Activated naive CD4-positive, alpha-beta T cell treated with Interleukin-2 at 50 U/mL for 16 hours (primary cell): ENCODE measurements at places on chromosomes 5 and 9.

GRCh38 chr5:73067213-73067612, 53.2 kb upstream of the TMEM171 start:
- DNase-seq = no peak

DNA sequence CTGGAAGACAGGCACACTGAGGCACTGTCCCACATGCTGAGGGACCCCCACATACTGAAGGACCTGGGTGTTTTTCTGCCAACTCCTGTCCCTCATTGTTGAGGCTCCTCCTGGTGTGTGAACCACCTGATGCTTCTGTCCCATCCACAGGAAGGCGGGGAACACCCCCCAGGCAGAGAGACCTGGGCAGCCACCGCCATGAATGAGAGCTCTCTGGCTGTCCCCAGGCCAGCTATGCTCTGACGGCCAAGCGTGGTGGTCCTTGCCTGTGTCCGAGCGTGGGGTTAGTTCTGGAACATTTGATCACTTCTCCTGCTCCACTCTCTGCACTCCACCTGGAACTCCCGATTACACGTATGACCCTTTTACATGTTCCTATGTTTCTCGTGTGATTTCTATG, 11.9 kb upstream of the LRRC14B start:
- no peak for DNase-seq

- DNase-seq = no peak
Observed at GRCh38 chr9:81086416-81086815, 602.9 kb downstream of the TLE1 start.

- peak; percentile 55 for DNase-seq
Observed at GRCh38 chr5:78985116-78985724, at the start of gene ARSB. Gene ARSB, minus strand, starts transcription at chr5:78985310. Its CDS starts 62 bp downstream, at chr5:78985248.

- DNase-seq = no peak
Observed at GRCh38 chr5:163943546-163943945, 438.1 kb downstream of the MAT2B start.
